ENCODE measurements at places on chromosomes 12 and 14.

- no peak for DNase-seq
Observed at GRCh38 chr14:103820908-103821307, 26.5 kb downstream of the PPP1R13B start.

GRCh38 chr12:93050748-93051081, 121.6 kb upstream of the EEA1 start:
- DNase-seq = no peak

DNA sequence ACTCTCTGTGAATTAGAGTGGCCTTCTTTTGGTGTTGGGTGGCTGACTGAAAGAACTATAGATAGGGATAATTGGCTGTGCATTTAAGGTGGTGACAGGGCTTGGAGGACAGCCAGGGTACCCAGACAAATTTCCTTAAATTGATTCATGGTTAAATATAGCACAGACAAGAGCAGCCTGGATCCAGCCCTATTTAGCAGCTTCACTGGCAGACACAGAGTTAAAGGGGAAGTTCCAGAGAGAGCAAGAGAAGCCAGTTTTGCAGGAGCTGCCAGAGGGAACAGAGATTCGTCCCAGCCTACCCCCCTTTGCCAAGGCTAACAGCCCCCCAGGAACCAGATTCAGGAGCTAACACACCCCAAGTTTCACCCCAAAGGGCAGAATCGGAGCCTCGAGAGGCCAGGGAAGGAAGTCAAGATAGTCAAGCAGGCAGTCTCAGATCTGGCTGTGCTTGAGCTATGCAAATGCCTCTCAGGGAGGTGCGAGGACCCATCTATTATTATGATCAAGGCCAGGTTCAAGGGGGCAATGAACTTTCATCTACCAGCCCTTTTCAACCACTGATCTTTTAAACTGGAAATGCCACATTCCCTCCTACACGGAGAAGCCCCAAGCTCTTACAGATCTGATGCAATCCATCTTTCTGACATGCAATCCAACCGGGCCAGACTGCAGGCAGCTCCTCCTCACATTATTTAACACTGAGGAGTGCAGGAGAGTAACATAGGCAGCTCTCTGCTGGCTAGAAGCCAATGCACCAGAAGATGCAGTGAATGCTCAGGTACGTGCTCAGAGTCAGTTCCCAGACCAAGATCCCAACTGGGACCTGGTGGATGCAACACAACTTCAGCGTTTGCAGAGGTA, 58.2 kb downstream of the DHRS2 start:
- DNase-seq = peak; percentile 76

- no peak for DNase-seq
Observed at GRCh38 chr12:60872219-60872618, 1276.4 kb downstream of the SLC16A7 start.
